ENCODE measurements at places on chromosomes 12 and 14.

DNA sequence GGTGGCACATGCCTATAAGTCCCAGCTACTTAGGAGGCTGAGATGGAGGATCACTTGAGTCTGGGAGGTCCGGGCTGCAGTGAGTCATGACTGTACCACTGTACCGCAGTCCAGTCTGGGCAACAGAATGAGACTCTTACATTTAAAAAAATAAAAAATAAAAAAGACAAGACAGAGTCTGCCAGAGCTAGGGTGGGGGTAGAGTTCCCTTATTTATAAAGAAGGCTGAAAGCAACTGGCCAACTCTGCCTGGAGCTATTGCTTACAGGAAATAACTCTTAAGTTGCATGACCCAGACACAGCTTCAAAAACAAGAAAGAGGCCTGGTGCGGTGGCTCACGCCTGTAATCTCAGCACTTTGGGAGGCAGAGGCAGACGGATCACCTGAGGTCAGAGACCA is 31.5 kb downstream of the NUMB start:
- no peak for DNase-seq

GRCh38 chr12:16119618-16120415 is 157.7 kb downstream of the SLC15A5 start:
- no peak for DNase-seq

DNA sequence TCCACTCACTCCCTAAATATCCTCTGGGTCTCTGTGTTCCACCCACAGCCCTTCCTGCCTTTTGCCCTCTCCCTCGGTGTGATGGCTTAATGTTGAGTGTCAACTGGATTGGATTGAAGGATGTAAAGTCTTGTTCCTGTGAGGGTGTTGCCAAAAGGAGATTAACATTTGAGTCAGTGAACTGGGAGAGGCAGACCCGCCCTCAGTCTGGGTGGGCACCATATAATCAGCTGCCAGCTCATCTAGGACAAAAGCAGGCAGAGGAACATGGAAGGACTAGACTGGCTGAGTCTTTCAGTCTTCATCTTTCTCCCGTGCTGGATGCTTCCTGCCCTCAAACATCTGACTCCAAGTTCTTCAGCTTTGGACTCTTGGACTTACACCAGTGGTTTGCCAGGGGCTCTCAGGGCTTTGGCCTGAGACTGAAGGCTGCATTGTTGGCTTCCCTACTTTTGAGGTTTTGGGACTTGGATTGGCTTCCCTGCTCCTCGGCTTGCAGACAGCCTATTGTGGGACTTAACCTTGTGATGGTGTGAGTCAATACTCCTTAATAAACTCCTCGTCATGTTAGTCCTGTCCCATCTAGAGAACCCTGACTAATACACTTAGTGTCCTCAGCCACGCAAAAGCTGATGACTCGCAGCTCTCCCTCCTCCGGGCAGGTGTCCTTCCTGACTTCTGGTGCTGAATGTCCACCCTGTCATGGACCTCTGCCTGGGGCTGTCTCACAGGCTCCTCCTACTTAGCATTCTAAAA is 5.9 kb downstream of the DGLUCY start:
- no peak for DNase-seq

DNA sequence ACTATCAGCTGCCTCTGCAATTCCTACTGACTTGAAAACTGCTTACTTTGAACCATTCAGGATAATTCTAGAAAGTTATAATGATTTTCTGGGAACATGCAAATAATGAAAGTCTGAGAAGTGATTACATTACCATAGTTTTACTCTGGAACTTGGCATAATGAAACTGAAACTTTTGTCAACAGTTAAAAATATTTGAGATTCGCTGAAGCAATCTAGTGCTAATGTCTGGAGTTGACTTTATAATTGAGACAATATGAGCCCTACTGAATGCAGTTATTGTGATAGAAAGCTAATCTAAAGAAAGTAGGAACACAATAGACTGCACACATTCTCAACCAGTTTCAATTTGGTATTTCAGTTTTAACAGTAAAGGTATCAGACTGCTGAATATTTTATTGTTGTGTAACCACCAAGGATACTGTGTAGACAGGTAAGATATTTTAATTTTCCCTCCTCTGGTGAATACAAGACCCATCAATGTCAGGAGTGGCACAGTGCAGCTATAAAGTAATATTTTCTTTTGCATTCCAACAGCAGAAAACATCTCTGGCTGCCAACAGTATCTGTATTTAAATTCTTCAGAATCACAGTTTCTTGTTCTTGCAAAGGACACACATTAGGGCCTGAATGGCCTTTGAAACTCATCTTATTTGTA is 483.5 kb downstream of the ATP23 start:
- no peak for DNase-seq

GRCh38 chr12:33472299-33472698 is 32.7 kb upstream of the SYT10 start:
- no peak for DNase-seq

- DNase-seq: no peak
Observed at GRCh38 chr12:70078161-70078560, 165.1 kb upstream of the CNOT2 start.

GRCh38 chr12:26514364-26514763 is 318.6 kb downstream of the ITPR2 start:
- no peak for DNase-seq

DNA sequence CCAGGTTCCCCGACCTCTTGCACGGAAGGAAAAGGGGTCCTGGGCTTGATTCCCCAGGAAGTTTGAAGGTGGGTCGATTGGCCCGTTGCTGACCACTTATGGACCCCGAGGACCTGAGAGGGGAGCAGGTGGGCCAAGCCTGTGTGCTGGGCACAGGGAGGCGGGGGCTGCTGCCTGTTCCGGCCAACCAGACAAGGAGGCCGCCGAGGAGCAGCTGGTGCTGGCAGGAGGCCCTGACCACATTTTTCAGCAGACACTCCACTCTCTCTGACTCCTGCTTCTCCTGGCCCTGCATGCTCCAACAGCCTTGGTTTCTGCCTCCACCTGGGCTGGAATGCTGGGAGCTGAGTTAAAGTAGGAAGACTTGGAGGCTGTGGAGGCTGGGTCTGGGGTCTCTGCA is 42.8 kb downstream of the NOS1 start:
- no peak for DNase-seq

DNA sequence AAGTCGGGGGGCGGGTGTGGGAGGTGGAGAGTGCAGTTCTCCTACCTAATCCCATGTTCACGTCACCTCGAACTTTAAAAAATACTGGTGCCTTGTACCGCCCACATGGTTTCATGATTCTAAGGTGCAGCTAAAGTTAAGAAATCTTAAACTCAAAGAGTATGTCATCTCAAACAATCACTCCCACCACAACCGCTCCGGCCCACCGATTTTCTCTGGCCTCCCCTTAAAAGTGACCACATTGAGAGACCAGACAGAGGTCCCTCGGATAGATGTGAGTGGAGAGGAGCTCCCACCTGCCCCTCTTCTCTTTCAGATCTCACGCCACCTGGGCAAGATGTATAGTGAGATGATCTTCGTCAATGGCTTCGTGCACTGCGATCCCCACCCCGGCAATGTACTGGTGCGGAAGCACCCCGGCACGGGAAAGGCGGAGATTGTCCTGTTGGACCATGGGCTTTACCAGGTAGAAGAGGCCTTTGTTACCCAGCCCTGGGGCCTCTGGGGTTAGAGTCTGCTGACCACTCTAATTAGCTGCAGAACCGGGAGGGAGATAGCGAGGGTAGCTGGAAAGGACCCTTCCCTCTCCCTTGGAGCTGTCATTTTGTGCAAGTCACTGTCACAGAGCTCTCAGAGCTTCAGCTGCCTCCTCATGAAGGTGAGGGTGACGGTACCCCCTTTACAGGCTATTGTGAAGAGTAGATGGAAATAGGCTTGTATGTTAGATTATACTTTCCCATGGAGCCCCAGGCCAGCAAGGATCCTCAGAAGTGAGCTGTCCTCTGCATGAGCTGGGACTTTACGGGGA is 124.4 kb downstream of the ADCK1 start:
- no peak for DNase-seq

GRCh38 chr12:115364921-115365320 is 680.9 kb upstream of the TBX3 start:
- no peak for DNase-seq

DNA sequence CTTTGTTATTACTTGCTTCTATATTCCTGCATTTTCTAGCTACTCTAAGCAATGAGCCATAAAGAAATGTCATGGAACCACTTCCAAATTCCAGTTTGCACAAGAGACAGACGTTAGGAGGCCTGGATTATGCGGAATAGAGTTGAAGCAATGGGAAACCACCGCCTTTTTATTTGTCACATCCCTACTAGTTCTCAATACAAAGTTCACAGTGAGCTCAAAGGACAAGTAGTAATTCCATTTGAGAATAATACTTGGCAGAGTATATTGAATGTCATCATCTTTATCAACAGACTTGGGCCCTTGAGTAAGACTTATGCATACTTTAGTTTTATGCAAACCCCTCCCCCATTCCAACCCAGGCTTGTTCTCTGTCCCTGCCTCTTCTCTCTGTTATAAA is 3.7 kb upstream of the SLC15A5 start:
- no peak for DNase-seq

- DNase-seq: no peak
Observed at GRCh38 chr12:77492536-77492935, 338.2 kb upstream of the NAV3 start.

DNA sequence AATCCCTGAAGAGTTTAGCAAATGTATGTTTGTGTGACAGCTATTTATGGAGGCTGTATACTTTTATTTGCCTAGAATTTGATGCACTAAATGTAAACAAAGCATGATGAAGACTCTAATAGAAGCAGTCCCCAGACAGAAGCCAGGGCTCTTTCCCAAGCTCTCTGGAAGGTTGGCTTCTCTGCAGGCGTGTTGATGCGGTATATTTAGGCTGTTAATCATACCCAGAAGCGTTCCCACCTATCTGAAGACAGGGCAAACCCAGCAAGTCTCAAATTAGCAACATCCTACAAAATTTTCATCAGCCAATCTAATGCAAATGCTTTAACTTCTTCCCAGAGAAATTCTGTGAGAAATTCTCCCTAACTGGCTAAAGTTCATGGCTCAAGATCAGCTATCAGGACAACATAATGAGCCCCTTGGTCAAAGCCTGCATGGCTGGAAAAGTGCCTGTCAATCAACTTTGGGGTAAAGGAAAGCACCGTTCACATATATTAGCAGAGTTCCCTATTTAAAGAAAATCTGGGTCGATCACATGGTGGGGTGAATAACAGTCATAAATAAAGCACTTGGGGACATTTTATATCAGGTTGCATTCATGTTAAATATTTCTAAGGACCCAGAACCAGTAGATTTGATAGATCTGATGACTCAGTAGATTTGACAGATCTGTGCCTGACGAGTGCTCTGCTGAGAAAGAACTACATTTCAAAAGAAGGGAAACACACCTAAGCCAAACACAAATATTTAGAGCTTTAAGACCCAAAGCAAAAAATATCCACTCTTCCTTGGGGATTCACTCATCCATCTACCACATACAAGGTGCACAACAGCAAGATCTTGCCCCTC is 46.6 kb downstream of the KSR2 start:
- DNase-seq: no peak

GRCh38 chr12:89349814-89350213 is 2.5 kb downstream of the DUSP6 start:
- DNase-seq: no peak

DNA sequence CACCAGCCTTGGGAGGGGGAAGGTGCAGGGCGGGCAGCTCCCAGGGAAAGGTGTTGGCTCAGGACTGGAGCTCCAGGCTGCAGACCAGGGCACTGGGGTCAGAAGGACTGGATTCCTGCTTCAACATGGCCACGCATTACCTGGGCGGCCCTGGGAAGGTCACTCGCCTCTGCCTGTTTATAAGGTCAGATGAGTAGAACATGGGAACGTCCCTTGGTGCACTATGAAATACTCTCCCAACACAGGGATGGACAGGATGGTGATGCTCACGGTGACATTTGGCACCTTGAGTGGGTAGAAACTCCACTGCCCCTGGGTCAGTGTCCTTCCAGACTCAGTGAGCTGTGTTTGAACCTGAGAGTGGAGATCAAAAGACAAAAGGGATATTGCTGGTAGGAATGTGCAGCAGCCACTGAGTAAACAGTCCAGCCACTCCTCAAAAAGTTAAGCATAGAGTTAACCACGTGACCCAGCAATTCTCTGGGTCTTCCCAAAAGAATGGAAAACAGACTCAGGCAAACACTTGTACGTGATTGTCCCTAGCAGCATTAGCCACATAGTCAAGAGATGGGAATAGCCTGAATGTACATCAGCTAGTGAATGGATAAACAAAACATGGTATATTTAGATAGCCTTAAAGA is 9.1 kb upstream of the BDKRB2 start:
- no peak for DNase-seq

DNA sequence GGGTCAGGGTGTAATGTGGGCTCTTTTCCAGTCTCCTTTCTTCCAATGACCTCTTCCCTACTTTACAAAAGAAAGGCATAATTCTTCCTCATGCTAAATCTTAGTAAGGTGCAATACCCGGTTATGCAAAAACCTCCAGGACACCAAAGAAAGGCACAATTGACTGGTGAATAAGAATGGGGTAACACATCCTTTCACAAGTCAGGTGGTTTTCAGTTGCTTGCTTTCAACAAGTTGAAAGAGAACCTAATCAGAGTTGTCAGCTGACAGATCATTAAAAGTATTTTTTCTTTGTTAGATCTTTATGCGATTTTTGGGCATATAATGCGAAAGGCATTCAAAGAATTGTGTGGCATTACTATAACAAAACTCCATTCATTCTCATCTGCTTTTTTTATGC is 1.3 kb upstream of the AEBP2 start:
- DNase-seq: no peak
